Liver (tissue), 10 donors: ENCODE measurements at places on chromosomes 7 and 10. TPM values are rescaled to one million over a fixed set of nuclear protein-coding genes. Genes with fewer than 3 reads are reported as not detected.

CFAP58 gene
- 0.08 TPM for total RNA-seq

STN1 gene
- 12.9 TPM for total RNA-seq

TMEM130 gene
- not detected for total RNA-seq

HOXA6 gene
- total RNA-seq: not detected

CABCOCO1 gene
- total RNA-seq: not detected

AKR1D1 gene
- 19.5 TPM for total RNA-seq

CAMK2B gene
- not detected for total RNA-seq

HBP1 gene
- 67.9 TPM for total RNA-seq

HOXA3 gene
- total RNA-seq: 0.28 TPM

PIP gene
- total RNA-seq: not detected

MTPN gene
- total RNA-seq: 32.1 TPM

PALD1 gene
- total RNA-seq: 4.2 TPM

PTPN20 gene
- 1.4 TPM for total RNA-seq

RSPH10B gene
- 0.05 TPM for total RNA-seq

CFAP46 gene
- 0.33 TPM for total RNA-seq

APBB1IP gene
- 28.4 TPM for total RNA-seq

PDE6C gene
- not detected for total RNA-seq

MLXIPL gene
- total RNA-seq: 384 TPM

ADAM8 gene
- 5.4 TPM for total RNA-seq

MCM7 gene
- total RNA-seq: 143 TPM

DNA sequence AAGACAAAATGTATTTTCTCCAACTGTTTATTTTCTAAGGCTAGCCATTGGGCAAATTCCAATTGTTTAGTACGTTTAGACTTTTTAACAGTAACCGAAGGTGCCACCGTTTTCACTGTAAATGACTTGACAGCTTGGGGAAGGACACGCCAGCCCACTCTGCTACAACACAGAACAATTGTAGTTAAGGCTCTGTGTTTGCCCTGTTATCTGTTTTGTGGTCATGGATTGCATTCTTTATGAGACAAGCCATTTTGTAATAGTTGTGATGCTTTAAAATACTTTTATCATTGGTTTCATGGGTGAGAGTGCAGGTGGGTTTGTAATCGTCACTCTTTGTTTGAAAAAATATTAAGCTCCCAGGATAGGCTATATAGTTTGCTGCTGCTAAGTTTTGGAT is 6.6 kb upstream of the PITRM1 start:
- DNase-seq: no peak

DNA sequence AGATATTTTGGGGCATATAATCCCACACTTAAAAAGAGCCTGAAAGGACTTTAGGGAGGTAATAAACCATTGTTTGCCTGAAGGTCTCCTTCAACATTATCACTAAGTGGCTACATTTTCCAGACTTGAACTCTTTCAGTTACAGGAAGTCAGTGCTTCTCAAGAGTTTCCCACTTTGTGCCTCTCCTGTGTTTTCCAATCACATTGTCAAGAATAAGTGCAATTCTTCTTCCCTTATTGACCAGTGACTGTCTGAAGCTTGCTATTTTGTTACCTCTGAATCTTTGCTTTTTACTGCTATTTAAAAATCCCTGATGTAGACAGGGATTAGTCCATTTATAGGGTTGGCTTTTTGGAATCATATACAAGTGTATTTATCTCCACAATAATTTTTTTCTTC is 346.7 kb upstream of the ANKRD30A start:
- no peak for DNase-seq

DNA sequence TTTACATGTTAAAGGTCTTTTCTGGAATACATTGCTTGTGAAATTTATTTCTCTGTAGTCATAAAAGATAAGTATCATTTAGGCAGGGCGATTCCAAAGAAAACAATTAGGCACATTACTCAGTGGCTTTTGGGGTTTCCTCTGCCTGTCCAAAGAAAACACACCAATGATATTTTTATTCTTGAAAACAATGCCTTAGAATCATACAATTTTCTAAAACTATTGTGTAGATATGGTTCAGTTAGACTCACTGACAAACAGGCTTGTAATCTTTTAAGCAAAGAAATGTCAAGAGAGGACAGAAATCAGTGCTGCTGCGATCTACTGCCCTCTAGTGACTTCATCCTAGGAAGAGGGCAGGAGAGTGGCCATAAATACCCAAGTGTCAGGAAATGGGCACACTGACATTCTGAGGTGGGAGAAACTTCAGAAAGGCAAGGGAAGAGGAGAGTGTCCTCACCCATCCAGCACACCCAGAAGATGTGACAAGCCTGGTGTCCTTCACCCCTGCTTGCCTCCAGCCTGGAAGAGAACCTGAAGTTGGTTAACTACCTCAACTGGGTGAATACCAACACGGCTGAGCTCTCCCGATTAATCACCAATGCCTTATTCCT is 120.5 kb downstream of the GALNT11 start:
- no peak for DNase-seq

- DNase-seq: no peak
Observed at GRCh38 chr10:110778211-110778610, 93.5 kb upstream of the PDCD4 start.

DNA sequence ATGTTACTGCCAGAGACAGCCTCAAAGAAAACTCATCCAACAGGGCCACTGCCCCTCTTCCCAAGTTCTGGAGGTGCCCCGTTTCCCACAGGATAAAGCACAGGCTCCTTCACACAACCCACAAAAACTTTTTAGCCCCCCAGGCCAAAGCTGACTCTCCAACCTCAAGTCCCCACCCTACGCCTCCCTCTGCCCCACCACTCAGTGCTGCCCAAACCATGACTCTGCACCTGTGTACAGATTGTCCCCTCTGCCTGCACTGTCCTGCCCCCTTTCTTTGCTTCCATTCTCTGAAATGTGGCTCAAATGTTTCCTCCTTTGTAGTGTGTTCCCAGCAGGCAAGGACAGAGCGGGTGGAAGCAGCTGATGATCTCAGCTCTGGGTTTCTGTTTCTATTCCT is 284.0 kb downstream of the GRID1 start:
- no peak for DNase-seq

DNA sequence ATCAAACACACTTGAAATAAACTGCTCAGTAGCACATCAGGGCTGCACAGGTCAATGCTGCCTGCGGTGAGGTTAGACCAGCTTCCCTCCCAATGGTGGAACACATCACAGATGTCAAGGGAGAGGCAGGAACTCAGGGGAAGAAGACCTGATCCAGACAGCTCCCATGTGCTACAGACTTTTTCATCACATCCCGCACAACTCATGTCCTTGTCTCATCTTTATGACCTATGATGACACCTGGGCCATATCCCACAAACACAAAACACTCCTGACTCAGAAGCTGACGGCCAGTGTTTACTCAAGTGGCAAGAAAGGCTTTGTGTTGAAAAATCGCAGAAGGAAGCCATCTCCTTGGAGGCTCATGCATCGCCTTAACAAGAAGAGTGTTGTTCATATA is 91.6 kb downstream of the HTR5A start:
- no peak for DNase-seq

GRCh38 chr10:62005687-62006086 is 104.2 kb downstream of the ARID5B start:
- DNase-seq: no peak

DNA sequence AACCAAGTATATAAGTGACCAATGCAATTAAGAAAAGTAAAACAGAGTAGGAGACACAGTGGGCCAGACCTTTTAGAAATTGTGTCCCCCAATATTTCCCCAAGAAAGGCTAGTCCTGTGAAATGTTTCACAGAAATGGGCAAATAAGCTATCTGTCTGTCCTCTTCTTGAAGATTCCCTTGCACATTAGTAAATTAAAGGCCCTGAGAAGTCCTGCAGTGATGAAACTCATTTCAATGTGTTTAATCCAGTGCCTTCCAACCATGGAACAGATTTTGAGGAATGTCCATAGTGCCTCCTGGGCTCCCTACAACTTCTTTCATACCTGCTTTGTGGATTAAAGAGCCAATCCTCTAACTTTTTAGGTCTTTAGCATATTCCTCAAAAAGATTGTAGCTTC is 11.2 kb upstream of the EEPD1 start:
- no peak for DNase-seq

GRCh38 chr7:88230646-88231045 is 10.8 kb upstream of the SRI start:
- DNase-seq: no peak

GRCh38 chr10:117216611-117217195 is 19.4 kb downstream of the KCNK18 start:
- peak; percentile 80 for DNase-seq

- no peak for DNase-seq
Observed at GRCh38 chr10:72790216-72790990, 98.5 kb downstream of the MCU start.

GRCh38 chr10:125226005-125226404 is 65.6 kb upstream of the CTBP2 start:
- DNase-seq: no peak

- DNase-seq: no peak
Observed at GRCh38 chr10:88026031-88026430, 162.6 kb downstream of the PTEN start.

DNA sequence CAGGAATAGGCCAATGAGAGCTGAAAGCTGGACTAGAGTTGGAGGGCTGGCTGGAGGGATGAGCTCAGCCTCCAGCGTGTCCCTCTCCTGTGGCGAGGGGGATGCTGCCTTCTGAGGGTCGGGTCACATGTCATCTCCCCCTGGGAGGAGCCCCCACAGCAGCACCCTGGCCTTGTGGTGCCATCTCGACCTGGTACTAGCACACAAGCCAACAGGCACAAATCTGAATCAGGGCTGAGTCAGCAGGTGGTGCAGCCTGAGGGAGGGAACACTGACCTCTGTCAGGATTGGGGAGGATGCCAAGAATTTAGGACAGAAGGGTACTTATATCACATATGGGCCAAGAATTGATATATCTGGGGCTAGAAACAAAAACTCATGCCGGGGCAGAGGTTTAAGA is 280.4 kb downstream of the CELF2 start:
- DNase-seq: no peak

DNA sequence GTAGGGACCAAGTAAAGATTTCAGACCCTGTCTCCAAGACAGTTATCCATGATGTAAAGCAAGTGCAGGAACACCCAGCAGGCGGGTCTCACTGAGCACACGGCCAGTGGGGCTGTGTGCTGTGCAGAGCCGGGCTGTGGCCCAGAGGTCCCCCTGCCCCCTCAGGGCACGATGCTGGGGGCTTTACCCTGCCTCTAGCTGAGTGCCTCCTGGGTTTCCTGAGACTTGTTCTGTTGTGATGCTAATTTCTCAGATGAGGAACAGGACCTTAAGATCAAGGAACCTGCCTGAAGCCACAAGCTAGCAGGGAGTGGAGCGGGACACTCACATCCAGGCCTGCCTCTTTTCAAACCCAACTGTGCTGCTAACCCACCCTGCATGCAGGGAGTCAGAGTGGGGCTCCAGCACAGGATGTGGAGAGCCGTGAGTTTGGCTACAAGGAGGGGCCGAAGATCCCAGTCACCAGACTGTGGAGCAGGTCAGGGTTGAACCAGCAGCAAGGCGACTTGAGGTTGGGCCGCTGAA is 76.1 kb upstream of the LYZL2 start:
- DNase-seq: no peak

DNA sequence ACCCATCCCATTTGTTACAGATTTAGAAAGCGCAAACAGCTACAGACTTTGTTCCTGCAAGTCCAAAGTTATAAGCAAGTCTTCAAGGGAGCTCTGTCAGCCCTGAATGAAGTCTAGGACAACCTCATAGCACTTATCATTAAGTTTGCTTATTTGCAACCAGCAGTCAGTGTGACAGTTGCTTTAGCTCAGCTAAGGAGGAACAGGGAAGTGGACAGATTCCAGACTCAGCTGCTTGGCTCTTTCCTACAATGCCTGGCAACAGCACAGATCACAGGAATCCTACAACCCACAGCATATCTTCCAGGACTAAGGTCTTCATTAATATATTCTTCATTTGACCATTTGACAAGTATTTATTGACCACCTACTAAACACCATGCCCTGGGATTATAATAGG is 17.4 kb upstream of the KIF5B start:
- no peak for DNase-seq

DNA sequence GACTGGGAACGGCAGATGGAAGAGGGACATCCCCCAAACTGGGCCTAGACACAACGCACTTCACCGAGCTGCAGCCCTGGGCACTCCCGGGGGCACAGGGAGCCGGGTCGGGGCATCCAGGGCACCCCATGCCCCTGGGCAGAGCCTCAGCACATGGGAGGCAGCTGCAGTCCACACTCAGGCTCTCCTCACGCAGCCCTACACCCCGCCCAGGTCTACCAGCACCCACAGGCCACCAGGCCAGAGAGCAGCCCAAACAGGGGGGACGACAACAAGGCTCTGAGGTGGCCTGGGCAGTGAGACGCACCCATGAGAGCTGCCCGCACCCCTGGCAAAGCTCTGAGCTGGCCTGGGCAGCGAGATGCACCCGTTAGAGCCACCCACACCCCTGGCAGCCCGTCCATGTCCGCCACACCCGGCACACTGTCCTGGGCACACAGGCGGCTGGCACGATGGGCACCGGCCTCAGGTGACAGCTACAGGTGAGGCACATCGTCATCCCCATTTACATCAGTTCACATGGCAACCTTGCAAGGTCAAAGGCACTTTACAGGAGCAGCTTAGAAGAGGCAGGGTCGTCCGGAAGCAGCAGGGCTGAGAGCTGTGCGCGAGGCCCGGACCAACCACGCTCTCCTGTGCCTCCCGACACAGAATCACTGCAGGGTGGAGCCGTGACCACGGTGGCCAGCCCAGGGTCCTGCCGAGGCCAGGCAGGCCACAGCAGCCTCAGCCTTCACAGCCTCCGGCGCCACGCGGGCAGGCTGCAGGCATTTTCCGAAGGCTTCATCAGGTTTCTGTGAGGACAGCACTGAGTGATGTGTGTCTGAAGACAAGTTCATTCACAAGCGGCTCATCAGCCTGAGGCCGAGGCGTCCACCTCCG is 228.6 kb downstream of the MAD1L1 start:
- no peak for DNase-seq

- DNase-seq: no peak
Observed at GRCh38 chr10:26491934-26492333, 53.8 kb downstream of the APBB1IP start.

- DNase-seq: no peak
Observed at GRCh38 chr7:92720604-92721350, 115.6 kb downstream of the CDK6 start.

DNA sequence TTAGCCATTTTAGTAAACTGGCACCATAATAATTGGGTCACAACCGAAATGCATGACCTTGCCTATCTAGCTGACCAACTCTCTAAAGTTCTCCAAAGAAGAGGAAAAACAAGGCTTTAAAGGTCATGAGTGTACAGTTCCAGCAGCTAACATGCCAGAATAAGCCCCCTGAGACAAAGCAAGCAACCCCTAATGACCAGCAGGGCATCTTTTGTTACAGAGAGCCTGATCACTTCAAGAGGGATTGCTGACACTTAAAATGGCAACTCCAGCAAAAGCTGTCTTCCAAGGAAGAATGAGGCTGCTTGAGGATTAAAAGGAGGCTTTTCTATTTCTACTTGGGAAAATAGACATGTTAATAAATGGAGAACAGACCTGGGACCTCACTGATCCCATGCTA is 213.6 kb downstream of the CDC14C start:
- no peak for DNase-seq
